ENCODE measurements at places on chromosomes 13 and 19.

DNA sequence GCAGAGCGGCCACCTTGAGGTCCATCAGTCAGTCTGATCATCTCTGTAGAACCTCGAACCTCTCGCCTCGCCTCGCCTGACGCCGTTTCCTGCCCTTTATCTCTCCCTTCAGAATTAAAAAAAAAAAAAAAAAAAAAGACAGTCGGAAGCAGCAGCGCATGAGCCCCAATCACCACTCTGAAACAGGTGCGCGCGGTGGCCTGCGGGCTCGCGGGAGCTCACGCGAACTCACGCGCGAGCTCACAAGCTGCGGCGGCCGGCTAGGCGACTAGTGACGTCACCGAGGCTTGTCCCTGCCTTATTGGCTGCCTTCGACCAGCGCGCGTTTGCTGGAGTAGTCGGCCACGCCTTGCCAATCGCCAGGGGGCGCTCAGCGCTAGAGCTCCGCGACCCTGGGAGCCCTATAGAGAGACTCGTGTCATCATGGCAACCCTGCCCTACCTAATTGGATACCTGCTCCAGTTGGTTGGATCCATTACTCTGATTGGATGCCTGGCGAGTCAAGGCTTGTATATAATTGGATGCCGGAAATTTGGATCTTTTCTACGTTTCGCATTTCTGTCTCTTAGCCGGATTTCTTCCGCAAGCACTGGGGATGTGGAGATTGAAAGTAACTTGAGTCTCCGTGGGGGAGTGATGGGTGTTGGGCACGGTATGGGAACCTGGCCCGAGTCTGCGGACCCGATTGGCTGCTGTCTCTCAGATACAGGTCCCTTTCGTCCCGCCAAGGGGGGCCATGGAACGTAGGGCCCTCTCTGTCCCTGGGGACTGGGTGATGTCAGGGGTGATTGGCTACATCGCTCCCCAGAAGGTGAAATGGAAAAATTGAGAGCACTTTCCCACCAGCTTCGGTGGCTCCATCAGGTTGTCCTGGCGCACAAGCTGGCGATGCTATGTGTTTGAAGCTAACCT is 31.6 kb downstream of the SYT3 start:
- DNase-seq, result peak; percentile 39

- DNase-seq, result no peak
Observed at GRCh38 chr19:7862413-7862951, 11.7 kb downstream of the PRR36 start.

DNA sequence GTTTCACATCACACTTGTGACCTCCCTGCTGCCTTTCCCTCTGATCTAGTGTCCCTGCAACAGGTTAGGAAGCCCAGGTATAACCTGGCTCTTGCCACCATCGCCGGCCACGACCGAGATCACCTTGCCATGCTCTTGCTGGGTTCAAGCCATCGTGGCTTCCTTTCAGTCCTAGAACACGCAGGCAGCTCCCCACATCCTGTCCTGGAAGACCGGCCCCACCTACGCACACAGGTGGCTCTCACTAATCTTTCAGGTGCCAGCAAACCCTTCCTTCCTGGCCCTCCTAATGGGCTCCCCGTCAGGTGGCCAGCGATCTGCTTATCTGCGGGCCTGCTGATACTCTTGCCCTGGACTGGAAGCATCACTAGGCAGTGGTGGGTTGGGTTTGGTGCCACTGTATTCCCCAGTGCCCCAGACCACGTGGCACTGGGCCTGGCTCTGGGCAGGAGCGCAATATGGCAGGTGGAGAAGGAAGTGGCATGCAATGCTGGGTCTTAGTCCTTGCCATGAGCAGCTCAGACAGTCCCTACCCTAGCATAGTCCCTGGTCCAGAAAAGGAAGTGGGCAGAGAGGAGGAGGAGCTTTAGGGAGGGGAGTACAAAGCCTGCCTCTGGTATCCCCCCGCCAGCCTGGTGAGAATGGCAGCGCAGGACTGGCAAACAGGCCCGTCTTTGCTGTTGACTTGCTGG is 11.8 kb downstream of the PPP1R37 start:
- DNase-seq, result no peak

DNA sequence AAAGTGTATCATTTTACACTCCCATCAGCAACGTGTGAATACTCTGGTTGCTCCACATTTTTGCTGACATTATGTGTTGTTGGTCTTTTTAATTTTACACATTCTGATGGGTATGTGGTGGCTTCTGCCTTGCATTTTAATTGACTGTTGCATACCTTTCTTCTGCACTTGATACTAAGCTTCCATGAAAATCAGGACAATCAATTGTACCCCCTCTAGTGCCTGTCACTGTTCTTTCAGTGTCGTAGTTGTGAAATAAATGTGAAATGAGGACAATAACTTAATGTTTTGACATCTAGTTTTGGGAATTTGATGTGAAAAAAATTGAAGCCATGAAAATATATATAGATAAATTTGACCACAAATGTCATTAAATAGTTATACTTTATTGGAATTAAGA is 6.7 kb downstream of the IFT88 start:
- no peak for DNase-seq

GRCh38 chr19:11261971-11262839 is at the start of gene DOCK6:
Gene DOCK6, minus strand, starts transcription at chr19:11262524. Its CDS starts 84 bp downstream, at chr19:11262440.
- DNase-seq, result no peak

DNA sequence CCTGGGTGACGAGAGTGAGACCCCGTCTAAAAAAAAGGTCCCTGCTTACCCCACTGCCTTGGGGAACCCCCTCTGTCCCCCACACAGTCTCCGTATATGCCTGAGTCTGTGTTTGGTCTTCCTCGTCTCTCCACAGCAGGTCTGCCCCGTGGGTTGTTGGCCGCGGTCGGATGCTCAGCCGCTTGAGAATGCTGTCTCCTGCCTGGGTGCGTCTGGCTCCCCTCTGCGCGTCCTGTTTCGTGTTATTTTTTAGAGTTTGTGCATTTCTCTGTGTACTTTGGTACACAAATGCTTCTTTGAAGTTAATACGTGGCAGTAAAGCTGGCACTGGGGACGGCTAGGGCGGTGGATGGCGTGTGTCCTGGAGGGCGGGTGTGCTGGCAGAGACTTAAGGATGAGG is 34.9 kb downstream of the KDM4B start:
- no peak for DNase-seq

DNA sequence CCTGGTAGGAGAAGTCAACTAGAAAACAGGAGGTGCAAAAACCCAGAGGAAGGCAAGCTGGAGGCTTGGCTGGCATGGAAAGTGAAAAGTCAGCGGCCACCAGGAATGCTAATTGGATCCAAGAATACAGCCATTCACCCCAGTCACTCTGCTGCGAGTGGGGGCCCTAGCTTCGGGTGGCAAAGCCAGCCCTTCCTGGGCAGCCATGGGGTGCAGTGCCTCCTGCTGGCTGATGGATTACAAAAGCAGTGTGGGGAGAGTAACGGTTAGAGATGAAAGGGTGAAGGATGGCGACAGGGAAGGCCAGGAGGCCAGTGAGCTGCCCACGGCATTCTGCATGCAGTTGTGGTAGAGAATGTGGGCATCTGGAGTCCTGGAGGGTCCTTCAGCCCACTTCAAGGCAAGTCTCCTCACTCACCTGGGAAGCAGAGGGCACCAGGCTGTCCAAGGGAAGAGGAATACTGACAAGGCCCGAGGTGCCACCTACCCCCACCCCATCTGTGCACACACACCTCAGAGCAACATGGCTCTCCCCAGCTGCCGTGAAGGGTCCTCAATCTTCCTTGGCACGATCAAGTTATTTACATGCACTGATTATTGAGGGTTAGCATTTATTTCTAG is 20.3 kb upstream of the EPHX3 start:
- DNase-seq, result no peak

DNA sequence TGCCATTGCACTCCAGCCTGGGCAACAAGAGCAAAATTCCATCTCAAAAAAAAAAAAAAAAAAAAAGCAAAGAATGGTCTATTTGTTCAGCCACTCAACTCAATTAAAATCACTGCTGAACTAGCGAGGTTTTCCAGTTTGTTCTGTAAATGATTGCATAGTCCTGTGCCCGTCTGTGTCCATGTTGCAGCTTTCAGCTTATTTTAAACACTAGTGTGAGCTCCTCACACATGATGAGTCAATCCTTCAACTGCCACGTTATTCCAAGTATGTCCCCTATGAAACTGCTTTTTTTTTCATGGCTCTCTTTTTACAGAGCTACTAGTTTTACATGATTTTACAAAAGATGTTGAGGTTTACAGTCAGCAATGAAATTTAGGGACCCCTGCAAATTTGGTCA is 12.2 kb downstream of the SUGP2 start:
- no peak for DNase-seq

GRCh38 chr13:113280126-113280525 is 16.9 kb upstream of the LAMP1 start:
- DNase-seq, result no peak

GRCh38 chr13:40609972-40610726 is 56.3 kb downstream of the FOXO1 start:
- no peak for DNase-seq

- no peak for DNase-seq
Observed at GRCh38 chr19:12947702-12948611, 2.3 kb downstream of the RAD23A start.

All from GF-D8 (cell line).